ENCODE measurements at places on chromosomes 3 and 15.

DNA sequence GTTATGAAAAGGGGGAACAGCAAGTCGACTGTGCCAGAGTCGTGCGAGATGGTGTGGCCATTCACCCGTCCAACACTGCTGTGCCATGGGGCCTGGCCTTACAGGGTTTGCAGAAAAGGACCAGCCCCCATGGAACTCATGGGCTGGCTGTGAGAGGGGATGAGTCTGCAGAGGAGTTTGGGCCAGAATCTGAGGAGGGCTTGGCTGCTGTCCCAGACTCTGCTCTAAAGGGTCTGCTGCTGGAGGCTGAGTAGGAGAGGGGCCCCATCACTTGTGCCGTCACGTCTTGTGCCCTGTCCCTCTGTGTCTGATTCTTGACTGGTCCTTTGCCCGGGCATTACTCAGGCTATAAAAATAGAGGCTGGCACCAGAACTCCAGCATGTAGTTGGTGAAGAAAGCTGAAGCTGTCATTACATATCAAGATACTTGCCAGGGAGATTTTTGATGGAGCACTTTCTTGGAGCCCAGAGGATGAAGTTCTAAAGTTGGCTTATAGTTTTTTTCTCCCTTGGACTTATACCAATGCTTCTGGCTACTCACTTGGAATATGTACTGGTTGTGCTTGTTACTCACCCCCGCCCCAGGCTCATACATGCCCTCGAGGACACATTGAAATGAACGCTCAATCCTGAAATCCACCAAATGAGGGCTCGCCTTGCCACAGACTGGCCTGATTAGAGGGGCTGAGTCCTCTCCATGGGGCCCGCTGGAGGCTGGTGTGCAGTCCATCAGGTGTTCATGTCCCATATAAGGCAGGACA is 10.2 kb downstream of the PXYLP1 start:
- no peak for DNase-seq

GRCh38 chr15:58346361-58346760 is 85.4 kb upstream of the LIPC start:
- no peak for DNase-seq

DNA sequence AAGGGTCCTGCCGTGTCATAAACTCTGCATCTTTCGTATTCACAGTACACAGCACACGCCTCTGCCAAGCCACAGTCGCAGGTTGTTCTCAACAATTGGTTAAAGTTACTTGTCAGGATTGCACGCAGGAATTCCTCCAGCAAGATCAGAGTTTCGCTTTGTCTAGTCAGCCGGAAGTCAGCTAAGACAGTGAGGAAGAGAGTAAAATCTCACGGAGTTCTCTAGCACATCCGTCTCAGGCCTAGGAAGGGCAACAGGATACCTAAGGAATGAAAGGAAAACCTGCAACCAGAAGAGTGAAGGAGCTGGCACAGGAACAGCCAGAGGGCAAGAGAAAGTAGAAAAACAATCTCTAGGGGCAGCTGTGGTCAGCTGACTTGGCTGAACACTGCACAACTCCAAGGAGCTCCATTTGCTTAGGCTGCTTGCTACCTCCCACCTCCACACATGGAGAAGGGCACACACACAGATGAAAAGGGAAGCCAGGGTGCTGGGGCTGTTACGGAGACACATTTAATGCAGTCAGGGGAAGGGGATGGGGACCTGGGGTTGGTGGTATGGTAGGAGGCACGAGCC is 23.7 kb downstream of the RORA start:
- DNase-seq = no peak

DNA sequence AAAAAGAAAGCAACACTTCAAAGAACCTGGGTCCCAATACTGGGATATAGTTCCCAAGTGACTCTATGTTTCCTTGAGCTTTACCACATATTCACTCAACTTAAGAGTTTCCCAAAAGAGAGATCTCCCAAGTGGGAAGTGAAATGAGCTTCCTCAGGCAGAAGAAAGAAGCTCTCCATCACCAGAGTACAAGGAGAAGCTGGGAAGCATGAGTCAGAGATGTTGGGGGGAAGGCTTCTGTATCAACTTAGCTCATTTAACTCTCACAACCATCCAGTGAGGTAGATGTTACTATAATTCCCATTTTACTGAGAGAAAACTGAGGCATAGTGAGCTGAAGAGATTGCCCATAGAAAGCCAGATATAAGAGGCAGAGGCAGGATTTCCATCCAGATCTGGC is 47.0 kb upstream of the TRIM42 start:
- DNase-seq = no peak

GRCh38 chr3:124995460-124995994 is 60.3 kb downstream of the HEG1 start:
- DNase-seq = peak; percentile 67

- DNase-seq = no peak
Observed at GRCh38 chr3:105480768-105481167, 114.1 kb downstream of the ALCAM start.

DNA sequence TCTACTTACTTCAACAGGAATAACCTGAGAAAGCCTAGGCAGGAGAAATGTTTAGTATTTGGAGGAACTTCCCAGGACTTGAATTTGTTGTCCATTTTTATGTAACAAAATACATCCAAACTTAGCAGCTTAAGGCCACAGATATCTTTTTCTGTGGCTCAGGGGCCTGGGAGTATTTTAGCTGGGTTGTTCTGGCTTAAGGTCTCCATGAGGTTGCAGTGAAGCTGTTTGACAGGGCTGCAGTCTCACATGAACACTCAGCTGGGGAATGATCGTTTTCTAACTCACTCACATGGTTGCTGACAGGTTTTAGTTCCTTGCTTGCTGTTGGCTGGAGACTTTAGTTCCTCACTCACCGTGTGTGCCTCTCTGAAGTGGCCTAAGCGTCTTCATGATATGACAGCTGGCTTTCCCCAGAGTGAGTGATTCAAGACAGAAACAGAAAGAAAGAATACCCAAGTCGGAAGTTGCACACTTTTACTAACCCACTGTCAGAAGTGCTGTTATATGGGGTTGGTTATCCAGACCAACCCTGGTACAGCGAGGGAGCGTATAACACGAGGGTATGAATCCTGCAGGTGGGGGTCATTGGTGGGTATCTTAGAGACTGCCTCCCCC is 229.7 kb upstream of the TBL1XR1 start:
- peak; percentile 68 for DNase-seq

GRCh38 chr15:45670511-45670910 is 35.7 kb downstream of the SQOR start:
- no peak for DNase-seq

- peak; percentile 64 for DNase-seq
Observed at GRCh38 chr3:71062952-71063772, 520.4 kb downstream of the FOXP1 start.

GRCh38 chr15:54659646-54660045 is 537.1 kb downstream of the RSL24D1 start:
- no peak for DNase-seq

GRCh38 chr15:77538027-77538451 is 94.7 kb downstream of the LINGO1 start:
- DNase-seq = no peak

DNA sequence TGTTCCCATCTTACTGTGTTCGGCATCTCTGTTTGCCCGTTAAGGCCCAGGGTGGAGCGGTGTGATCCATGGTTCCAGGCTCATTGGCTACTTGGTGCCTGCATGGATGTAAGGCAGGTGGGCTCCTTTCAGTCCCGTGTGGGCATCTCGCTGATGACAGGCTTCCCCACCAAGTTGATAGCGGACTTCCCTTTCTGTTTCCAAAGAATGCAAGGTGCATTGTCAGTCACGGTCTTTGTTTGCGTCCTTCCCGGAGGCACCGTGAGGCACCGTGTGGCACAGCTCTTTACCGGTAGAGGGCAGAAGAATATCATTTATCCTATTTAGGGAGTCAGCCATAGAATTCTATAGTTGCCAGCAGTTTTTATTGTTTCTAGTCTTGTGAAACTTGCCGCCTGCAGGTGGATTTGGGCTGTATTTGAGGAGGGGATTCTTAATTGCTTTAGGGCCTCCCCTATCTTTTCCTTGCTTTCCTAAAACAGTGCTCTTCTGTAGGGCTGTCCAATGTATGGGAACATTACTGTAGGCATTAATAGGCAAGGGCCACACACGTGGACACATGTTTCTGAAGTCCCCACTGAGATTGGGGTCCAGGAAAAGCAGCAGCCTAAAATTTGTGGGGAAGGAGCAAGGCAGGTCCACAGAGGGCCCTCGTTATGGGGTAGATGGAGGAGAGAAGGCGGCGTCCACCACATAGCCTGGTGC is 244.1 kb downstream of the SLCO3A1 start:
- DNase-seq = peak; percentile 44

DNA sequence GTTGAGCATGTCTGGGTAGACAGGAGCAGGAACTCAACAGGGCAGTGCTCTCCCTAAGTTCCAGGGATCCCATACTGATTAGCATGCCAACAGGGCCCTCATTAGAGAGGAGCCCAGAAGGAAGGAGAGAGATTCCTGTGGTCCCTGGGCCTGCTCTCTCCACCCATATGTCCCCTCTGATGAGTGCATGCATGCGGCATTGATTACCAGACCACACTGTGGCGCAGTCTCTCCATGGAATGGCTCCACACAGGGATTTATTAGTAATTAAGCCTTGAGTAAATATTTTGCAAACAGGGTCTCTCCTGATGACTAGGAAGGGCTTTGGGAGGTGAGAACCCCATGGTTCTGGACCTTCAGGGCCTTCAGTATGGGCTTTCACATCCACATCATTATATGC is 60.0 kb upstream of the ST8SIA2 start:
- no peak for DNase-seq

- DNase-seq = no peak
Observed at GRCh38 chr15:80607287-80607980, 87.7 kb upstream of the ABHD17C start.

GRCh38 chr15:26676115-26676514 is 96.8 kb downstream of the GABRB3 start:
- no peak for DNase-seq

GRCh38 chr15:39530480-39531342 is 50.2 kb upstream of the THBS1 start:
- no peak for DNase-seq

GRCh38 chr15:25493823-25494526 is 55.2 kb upstream of the UBE3A start:
- DNase-seq = no peak

DNA sequence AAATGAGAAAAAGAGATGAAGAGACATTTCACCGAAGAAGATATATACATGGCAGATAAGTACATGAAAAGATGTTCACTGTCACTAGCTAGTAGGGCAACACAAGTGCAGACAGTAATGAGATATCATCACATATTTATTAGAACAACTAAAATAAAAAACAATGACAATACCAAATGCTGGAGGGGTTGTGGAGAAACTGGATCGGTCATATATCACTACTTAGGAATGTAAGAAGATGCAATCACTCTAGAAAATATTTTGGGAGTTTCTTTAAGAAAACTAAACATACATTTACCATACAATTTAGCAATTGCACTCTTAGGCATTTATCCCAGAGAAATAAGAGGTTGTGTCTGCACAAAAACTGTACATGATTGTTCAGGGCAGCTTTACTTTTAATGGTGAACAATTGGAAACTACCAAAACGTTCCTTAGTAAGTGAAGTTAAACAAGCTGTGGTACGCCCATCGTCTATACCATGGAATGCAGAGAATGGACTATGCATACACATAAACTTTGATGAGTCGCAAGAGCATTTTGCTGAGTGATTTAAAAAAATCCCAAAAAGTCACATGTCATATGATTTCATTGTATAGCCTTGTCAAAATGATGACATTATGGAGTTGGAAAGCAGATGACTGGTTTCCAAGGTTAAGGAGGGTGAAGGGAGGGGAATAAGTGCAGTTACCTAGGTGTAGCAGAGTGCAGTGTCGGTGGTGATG is 149.0 kb upstream of the UBE3A start:
- DNase-seq = no peak

DNA sequence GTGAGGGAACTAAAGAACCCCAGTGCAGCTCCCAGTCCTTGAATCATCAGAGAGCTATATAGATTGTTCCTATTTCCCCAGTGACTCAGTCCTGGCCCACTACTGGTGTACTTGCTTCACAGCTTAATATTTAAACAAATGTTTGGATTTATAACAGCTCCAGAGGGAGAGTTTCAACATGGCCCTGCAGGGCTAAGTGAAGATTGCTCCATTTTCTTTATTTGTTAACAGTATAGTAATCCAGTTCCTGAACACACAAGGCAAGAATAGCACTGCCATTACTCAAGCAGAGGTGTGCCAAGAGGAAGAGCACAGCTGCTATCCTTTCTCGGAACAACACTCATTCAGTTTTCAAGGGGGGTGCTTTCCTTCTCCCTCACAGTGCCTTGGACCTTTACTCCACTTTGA is 6.5 kb downstream of the SQOR start:
- peak; percentile 29 for DNase-seq

DNA sequence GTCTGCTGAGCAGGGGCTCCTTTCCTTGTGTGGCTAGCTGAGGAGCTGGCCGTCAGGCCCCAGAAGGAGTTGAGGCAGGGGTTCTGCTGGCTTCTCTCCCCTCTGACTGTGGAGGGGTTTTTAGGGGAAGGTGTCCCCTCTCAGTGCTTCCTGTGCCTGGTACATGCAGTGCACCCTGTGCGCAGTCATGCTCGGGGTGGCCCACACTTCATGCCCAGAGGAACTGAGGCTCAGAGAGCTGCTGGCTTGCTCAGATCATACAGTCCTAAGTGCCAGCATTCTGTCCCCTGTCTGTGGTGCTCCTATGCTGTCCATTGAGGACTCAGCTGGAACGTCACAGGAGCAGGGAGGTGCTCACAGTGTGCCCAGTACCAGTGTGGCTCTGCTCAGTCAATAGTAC is 67.9 kb upstream of the PLXNA1 start:
- DNase-seq = no peak

DNA sequence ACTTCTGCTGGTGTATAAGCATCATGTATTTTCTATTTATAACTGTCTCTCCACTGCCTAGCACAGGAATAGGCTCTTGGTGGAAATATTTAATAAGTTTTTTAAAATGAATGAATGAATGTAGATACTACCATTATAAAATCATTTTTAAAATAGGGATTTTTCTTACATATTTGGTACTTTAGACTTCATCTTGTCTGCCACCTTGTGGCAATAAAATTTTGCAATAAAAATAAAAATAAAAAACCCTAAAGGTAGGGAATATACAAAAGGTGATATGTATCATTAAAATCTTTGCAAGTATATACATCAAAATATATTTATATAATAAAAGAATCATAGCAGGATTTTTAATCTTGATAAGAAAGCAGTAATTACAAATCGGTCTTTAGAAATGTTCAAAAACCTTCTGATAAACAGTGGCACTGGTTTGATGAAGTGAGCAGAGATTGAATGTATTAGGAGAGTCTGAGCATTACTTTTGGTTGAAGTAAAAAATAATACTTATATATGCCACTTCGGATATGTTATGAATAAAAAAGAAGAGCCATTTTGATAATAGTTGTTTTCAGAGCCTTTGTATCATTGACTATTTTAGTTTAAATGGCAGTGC is 95.2 kb downstream of the SPATA16 start:
- no peak for DNase-seq

GRCh38 chr15:71489570-71489969 is 320.8 kb upstream of the NR2E3 start:
- no peak for DNase-seq

DNA sequence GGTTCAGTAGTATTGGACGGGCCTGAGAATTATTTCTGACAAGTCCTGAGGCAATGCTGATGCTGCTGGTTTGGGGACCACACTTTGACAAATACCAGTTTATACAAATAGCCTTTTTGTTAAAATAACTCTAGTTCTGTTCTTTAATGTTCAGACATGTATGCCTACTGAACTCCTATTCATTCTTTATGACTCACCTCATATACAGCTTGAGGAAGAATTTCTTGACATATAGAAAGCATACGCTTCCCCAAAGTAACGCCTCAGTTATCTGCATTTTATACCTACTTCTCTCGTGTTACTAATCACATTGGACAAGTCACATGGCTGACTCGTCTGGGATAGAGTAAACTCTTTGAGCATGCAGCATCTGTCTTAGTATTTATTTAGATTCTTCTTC is 145.4 kb upstream of the GOLIM4 start:
- no peak for DNase-seq

- DNase-seq = peak; percentile 74
Observed at GRCh38 chr3:125141596-125142419, 70.7 kb downstream of the SLC12A8 start.

Data from CD4-positive, alpha-beta T cell treated with Interleukin-4 for 1 hour (primary cell).